CD4-positive, alpha-beta T cell treated with Interleukin-15 for 4 hours (primary cell): ENCODE measurements at places on chromosomes 12 and 14.
A peak's percentile ranks its signal among the peaks of the same experiment; 100 is the strongest.

DNA sequence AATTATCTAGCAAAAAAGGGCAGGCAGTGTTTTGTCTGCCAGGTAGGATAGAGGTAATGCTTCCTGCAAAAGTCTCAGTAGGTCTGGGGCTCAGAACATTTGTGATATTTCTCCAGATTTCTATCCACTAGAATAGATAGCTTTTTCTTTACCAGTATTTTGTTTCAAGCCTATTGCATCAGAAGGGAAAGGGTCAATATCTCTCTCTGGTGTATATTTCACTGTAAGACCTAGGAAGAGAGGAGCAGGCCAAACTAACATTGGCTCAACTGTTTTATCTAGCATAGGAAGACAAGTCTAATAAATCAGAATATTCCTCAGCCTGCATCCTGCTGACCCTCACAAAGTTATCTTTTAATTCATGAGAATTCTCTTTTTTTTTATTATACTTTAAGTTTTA is 106.7 kb upstream of the DAAM1 start:
- DNase-seq: no peak

DNA sequence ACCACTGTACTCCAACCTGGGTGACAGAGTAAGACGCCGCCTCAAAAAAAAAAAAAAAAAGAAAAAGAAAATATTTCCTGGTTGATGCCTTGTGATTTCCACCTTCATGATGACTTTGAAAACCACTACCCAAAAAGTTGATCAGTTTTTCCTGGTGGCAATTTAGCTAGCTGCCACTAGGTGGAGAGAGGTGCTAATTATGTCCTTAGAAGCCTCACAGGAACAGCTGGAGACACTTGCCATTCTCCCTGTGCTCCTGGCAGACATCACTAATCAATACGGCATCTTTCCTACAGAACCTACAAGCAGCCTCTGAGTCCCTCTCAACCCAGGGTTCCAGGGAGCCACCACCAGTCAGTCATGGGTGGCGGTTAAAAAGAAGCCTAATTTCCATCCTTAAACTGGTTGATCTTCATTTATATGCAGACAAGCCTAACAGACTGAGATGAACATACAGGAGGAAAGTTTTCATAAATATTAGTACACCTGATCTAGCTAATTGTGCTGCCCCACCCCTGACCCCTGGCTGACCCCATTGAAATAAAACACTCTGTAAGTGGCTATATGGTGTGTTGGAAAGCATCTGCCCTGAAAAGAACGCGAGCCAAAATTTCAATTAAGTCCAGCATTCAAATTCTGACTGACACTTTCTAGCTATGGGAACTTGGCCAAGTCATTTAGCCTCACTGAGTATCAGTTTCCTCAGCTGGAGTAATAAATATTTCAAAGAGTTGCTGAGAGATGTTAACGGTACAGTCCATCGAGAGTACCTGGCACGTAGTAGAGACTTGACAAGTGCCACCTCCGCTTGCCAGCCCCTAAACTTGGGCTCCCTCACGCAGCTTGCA is 6.2 kb upstream of the OAS1 start:
- peak; percentile 66 for DNase-seq

DNA sequence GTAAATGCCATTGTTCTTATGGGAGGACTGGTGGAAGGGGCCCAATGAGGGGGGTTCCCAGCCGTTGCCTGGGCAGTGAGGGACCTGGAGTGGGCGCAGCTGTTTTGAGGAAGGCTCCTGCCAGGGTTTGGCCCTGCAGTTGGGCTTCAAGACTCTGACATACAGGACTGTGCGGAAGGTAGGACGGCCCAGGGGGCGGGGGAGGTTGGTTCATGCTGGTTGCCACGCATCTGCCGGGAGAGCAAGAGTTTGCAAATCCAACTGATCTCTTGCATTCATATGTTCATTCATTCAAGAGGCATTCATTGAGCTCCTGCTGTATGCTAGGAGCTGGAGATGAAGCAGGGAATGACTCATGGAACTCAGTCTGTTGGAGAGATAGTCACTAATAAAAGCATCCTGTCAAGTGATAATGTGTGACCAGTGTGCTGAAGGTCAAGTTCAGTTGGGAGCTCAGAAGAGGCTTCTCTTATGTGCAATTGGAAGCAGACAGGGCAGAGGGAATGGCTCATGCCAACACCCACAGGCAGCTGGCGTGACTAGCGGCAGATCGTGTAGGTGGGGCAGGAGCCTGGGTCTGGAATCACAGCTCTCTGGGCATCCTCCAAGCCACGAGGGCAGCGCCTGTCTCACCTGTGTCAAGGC is 7.8 kb downstream of the SH2B3 start:
- DNase-seq: no peak

GRCh38 chr12:98788396-98788795 is 143.3 kb downstream of the APAF1 start:
- no peak for DNase-seq

- no peak for DNase-seq
Observed at GRCh38 chr14:83491091-83491490, 1957.4 kb upstream of the SEL1L start.

DNA sequence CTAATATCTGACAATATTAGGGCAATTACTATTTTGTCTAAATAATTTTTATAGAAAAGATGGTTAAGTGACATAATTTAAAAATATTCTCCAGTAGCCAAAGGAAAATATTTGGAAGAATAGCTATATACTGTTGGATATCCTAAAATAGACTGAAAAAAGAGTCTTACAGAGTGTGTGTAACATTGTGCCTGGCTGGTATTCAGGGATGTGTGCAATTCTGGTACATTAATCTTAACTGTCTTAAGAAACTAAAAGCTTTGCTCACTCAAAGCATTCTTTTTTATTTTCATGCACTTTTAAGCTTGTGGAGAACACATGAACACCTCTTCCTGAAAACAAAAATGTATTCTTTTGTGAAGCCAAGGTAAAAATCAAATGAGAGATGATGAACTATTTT is 10.1 kb upstream of the NR2C1 start:
- DNase-seq: no peak

DNA sequence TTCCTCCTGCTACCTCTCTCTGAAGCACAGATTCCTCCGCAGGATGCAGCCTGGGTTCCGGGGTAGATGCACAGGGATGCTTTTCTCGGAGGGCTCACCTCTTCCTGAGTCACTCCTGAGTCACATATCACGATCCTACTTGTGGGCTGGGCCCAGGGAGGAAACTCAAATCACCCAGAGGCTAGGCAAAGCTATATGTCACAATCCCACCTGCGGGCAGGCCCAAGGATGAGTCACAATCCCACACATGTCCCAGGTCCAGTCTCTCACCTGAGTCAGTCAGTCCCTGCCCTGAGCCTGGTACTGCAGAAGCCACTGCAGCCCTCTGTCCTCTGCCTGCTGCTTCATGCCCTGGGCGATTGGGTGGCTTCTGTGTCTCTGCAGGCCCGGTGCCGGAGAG is 149.0 kb upstream of the GSC start:
- DNase-seq: no peak

GRCh38 chr12:67826148-67826547 is 163.1 kb upstream of the IFNG-AS1 start:
- DNase-seq: no peak
